Adipocyte (in vitro differentiated cells): ENCODE measurements at places on chromosomes 12 and 14.

- DNase-seq, result no peak
Observed at GRCh38 chr14:55220230-55220629, 28.8 kb upstream of the DLGAP5 start.

GRCh38 chr12:116294454-116295165 is 17.1 kb upstream of the MED13L start:
- no peak for DNase-seq

DNA sequence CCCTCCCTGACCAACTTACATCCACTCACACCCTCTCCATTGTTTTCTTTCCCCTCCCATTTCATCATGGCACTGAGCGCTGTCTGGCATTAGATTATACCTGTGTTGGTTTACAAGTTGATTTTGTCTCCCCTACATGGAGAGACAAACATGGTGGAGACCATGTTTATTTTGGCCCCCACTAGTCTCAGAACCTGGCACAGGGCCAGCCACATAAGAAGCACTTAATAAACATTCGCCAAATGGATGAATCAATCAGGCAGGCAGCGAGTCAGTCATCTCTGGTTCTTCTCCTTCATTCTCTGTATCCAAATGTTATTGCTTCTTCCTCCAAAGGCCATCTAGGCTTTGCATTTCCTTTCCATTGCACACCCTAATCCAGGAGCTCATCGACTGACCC is 177.4 kb downstream of the DPF3 start:
- no peak for DNase-seq

GRCh38 chr12:52213564-52214420 is 19.3 kb upstream of the KRT7 start:
- DNase-seq, result peak; percentile 84

DNA sequence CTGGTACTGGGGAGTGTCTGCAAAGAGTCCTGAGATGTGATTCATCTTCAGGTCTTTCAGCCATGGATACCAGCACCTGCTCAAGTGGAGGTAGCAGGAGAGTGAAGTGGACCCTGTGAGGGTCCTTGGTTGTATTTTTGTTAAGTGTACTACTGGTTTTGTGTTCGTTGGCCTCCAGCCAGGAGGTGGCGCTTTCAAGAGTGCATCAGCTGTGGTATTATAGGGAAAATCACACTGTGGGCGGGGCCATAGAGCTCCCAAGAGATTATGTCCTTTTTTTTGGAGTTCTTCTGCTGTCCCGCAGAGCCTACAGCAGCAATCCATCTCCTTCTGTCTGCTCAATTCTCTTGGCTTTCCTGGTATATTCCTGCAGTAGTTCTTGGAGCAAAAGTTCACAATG is 66.8 kb downstream of the SPATA7 start:
- no peak for DNase-seq

DNA sequence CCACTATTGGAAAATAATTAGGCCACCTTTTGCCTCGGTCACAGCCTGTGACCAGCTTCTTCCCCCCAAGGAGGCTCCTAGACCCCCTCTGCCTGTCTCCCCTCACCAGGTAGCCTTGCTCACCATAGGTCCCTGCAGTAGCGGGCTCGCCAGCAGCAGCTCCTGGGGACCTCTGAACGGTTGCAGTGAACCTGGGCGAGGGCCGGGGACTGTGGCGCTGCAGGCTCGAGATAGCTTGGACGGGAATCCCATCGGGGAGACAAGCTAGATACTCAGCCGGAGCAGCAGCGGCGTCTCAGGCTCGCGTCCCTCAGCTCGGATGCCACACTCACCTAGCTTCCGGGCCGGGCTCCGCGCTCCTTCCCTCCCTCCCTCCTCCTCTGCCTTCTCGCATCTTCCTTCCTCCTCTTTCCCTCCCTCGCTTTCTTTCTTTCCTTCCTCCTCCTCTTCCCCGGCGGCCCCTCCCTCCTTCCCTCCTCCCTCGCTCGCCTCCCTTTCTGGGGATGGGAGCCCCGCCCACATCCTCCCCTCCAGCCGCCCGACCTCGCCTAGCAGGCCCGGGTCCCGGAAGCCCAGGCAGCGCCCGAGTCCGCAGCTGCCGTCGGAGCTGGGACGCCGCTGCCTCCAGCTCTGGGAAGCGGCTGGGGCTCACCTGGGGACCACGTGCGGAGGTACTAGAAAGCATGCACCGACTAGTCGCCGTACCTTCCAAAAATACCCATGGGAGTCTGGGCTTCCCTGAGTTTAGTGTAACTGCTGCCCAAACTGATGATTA is at the start of gene BMP4:
BMP4 (minus strand) TSS at position 399 of the 775 bp plus-strand sequence. CDS start 4,603 bp downstream, outside the sequence.
- peak; percentile 41 for DNase-seq

DNA sequence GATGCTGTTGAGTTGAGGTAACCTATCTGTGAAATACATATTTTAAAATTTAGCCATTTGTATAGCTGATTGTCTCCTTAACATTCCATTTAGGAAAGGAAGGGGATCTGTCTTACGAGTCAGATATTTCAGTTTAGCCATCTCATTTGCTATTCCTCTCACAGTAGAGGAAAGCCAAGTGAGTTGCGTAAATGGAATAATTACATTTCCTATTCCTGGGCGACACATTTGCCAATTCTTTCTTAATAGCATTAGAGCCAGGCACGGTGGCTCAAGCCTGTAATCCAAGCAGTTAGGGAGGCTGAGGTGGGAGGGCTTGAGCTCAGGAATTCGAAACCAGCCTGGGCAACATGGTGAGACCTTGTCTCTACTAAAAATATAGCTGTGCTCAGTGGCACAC is 116.3 kb downstream of the TMX1 start:
- DNase-seq, result no peak

DNA sequence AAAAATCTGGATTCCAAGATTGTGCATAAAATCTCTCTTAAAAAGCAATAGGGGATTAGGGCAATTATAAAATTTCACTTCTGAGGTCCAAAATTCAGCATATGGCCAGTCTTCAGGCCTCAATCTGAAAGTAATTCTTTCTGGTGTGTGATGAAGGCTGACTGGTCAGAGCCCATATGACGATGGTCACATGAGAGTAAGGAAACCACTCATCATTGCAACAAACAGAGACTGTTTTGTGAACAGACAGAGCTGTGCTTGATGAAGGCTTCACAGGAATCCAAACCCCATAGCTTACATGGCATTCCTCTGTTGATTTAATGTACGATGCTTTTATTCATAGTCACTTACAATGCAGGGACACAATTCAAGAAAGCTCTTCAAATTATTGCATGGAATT is 238.1 kb downstream of the APAF1 start:
- DNase-seq, result no peak

GRCh38 chr14:90061685-90062126 is at the start of gene KCNK13:
Gene KCNK13, plus strand, starts transcription at chr14:90061994. Its CDS starts 212 bp downstream, at chr14:90062206.
- peak; percentile 40 for DNase-seq

DNA sequence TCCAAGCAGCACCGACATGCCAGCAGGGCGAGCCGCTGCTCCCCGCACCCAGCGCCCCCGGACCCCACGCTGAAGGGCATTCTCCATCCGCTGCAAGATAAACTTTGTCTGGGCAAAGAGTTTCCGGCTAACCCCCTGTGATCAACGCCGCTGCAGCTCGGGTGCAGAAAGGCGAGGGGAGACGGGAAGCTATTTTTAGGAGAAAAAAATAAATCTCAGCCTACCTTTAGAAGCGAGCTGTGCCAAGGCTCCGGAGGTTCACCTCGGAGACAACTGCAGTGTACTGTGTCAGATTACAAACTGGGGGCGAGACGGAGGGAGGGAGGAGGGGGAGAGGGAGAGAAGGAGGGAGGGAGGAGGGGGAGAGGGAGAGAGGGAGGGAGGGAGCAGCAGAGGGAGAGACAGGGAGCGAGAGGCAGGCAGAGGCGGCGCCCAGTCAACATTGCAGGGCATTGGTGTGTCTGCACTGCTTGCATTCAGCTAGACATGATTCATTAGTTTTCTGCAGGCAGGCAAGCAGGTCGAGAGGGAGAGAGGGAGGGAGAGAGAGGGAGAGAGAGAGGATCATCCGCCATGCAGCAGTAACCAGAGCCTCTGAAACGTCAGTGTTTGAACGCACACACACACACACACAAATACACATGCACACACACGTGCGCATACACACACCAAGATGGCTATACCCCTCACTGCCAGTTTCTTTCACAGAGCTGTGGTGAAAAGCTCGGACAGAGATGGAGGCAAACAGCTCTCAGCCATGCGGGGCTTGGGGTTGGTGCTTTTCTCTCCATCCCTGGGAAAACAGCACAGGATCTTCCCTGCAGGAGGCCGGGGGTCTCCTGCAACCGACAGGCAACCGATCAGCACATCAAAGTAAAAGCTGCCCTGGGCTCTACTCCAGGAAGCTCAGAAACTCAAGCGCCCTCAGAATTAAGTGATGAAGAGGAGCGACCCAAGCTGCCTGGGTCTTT is at the start of gene RIMBP2:
RIMBP2 (minus strand) TSS at position 302 of the 971 bp plus-strand sequence. CDS start 237,286 bp downstream, outside the sequence.
- peak; percentile 41 for DNase-seq

DNA sequence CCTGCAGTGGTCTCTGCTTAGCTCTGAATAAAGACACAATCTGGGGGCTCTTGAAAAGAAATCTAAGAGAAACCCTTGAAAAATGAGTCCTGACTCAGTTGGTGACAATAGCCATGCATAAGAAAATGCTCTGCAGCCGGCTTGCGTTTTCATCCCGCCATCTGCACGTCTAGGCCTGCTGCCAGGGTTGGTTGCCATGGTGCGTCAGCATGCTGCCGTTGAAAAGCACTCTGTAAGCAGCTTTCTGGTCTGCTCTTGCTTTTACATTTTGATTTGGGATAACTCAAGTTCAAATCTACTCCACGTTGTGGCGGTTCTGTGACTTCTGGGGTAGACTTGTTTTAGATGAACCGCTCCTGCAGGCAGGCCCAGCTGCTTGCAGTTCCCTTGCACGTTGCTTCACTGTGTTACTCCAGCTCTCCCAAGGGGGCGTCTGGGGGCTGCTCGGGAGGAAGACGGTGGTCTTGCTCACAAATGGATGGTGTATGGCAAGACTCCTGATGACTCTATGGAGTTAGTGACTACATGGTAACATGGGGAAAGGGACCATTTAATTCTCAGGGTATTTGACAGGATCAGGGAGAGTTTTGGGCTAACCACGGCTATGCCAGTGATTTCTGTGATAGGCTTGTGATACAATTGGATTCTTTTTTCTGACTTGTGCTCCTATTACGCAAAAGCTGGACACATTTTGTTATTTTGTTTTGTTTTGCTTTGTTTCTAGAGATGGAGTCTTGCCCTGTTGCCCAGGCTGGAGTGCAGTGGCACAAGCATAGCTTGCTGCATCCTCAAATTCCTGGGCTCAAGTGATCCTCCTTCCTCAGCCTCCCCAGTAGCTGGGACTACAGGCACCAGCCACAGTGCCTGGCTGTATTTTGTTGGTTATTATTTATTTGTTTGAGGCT is 15.8 kb downstream of the WNT5B start:
- DNase-seq, result peak; percentile 57
